Urinary bladder (tissue), 4 donors: ENCODE measurements at places on chromosomes 6 and 20. TPM values are rescaled to one million over a fixed set of nuclear protein-coding genes. Genes with fewer than 3 reads are reported as not detected.

- DNase-seq = no peak
Observed at GRCh38 chr20:56503916-56504315, 20.6 kb upstream of the FAM209A start.

DNA sequence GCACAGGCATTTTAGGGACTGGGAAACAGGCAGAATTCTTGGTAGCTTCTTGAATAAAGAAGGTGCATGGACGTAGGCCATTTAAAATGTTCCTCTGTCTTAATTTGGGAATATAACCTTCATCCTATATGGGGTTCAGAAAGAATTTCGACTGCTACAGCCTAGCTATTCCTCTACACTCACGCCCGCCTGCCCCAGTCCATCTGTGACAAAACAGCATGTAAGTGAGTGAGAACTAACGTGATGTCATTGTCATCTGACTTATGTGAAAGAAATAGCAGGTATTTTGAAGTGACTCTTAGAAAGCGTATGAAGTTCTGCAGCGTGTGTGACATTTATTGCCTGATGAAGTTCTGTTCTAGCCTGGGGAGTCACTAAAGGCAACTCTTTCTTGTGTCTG, 52.2 kb upstream of the SLC22A1 start:
- no peak for DNase-seq

GRCh38 chr6:102340311-102340710, 946.8 kb downstream of the GRIK2 start:
- no peak for DNase-seq

Gene STMND1
- total RNA-seq = not detected

Gene TP53TG5
- 0.69 TPM for total RNA-seq
